ENCODE measurements at places on chromosomes 1 and 21.

DNA sequence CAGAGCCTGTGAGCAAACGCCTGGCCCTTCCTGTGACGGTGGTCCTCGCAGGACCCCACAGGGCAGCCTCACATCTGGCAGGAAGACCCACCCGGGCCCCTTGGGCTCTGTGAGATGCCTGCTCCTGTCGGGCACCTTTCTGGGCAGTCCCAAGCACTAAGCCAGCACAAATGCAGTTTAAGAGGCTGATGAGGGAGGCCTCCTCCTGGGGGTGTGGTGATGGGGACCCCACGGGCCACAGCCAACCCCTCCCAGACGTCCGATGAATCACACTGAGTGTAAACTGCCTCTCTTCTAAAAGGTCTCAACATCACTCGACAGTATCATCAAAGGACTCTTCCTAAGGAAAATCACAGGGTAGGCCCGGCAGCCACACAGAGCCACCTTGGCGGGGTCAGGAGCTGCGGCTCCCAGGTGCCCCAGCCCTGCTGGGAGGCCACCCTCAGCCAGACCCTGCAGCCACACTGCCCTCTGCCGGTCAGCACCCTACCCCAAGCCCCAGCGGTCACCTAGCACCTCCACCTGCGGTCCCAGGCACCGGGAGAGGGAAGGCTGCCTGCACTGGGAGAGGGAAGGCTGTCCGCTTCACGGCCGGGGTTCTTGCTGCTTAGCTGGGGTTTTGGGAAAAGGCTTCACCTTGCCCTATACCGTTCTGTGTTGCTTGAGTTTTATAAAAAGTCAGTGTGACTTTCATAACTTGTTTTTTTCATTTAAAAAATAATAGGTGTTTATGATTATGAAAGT, 3.9 kb upstream of the PRKCZ start:
- DNase-seq, result peak; percentile 55

- no peak for DNase-seq
Observed at GRCh38 chr1:221089803-221090202, 210.6 kb downstream of the HLX start.

GRCh38 chr1:221040691-221041285, 161.5 kb downstream of the HLX start:
- DNase-seq, result no peak

DNA sequence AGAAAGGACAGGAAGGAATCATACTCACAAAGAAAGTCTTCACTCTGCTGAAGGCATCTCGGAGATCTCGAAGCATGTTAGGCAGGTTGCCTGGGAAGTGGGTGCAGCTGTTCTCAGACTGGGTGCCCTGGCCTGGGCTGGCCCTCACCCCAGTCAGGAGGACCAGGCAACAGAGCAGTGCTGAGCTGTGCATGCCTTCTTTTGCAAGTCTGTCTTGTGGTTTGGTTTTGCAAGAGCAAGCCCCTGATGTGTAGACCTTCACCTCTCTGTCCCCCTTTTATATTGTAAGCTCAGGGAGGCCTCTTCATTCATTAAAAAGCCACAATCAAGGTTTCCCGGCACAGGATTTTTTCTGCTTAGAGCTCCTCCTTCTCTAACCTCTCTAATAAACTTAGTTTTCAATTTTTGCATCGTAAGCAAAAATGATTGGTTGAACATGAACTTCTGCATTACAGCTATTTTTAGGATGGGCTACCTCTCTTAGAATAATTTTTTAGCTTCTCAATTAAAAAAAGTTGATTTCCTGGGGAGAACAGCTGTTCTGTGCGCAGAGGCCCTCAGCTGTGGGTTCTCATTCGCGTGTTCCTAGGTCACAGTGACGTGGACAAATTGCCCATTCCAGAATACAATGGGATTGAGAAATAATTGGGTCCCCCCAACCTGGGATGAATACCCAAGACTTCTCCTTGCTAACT, at the start of gene IL10:
IL10 (minus strand) TSS at position 252 of the 695 bp plus-strand sequence; CDS start at position 193, 59 bp downstream.
- no peak for DNase-seq

- DNase-seq, result no peak
Observed at GRCh38 chr21:38507374-38507942, 9.2 kb upstream of the ERG start.

GRCh38 chr1:93717640-93718039, 36.0 kb upstream of the BCAR3 start:
- no peak for DNase-seq

DNA sequence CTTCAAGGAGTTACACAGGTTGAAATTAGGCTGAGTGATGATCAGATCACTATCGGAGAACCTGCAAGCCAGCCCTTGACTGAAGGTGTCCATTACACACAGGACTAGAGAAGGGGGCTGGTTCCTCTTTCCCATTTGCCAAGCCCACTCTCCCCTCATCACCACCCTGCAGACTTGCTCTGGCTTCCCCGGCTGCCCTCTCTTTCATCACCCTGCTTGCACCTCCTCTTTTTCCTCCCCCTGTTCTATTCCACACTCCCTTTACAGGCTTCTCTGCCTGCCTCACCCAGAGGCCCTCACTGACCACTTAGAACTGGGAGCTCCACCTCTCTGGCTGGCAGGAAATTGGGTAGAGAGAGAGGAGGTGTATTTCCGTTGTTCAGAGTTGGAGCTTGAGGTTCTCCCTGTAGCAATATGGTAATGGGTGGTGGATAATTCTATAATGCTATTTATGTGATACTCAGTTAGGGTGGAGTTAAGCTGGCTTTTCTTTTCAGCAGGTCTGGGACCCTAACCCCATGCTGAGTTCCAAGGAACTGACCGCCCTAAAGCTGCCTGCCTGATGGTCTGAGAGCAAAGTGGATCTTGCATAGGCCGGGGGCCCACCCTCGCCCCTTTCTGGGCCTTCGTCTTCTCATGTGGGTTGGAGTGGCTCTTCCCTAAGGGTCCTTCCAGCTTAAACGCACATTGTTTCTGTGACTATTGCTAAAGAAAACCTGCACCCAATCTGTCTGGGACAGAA, 111.8 kb upstream of the ADAR start:
- DNase-seq, result no peak

DNA sequence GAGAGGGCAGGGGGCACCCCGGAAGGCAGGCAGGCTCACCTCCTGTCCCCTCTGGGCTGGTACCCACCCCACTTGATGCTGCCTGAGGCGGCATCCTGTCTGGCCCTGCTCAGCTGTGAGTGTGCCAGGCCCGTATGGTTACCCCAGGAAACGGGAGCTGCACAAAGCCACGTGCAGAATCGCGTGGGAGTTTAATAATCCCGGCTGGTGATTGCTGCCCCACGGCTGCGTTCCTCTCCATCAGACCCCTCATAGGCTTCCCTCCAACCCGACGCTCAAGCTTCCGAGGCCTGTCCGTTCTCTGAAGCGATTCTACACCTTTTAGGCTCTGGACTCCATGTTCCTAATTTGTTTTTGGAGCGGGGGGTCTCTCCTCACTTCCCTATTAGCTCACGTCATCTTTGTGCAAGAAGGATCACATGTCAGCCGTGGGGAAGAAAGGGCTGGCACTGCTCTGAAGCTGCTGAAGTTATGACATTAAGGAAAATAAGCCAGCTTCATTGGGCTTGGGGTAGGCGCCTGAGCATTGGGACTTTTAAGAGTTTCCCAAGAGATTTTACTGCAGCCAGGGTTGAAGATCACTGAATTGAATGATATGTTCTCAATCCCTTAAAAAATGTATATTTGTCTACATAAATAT, 1.1 kb upstream of the B3GALT5 start:
- DNase-seq, result no peak

DNA sequence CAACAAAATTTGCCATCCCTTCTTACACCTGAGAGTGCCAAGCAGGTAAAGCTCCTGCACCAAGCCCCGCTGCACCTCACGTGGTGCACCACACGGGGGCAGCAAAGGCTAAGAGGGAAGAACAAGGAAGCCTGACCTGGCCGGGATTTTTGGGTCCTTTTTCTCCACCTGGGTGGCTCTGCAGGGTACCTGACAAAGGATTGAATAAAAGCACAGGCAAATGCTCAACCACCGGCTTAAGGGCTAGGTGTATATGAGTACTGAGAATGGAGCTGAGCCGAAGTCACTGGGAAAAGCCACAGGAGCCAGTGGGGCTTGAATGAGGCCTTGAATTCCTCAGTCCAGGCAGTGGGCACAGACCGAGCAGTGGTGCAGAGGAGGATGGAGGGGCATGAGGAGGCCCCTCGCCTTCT, 36.4 kb downstream of the ZNF697 start:
- peak; percentile 36 for DNase-seq

- no peak for DNase-seq
Observed at GRCh38 chr1:181091309-181092040, 3.0 kb downstream of the IER5 start.

- no peak for DNase-seq
Observed at GRCh38 chr1:160797271-160797709, 1.3 kb downstream of the LY9 start.

- DNase-seq, result no peak
Observed at GRCh38 chr1:94335447-94335846, 82.7 kb upstream of the ABCD3 start.

GRCh38 chr21:35113064-35113463, 64.0 kb upstream of the RUNX1 start:
- DNase-seq, result no peak

DNA sequence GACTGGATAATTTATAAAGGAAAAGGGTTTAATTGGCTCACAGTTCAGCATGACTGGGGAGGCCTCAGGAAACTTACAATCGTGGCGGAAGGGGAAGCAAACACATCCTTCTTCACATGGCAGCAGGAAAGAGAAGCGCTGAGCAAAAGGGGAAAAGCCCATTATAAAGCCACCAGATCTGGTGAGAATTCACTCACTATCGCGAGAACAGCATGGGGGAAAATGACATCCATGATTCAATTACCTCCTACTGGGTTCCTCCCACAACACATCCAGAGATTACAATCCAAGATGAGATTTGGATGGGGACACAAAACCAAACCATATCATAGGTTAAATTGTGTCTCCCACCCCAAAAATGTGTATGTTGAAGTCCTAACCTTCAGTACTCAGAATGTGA, 491.7 kb downstream of the SETD4 start:
- no peak for DNase-seq

DNA sequence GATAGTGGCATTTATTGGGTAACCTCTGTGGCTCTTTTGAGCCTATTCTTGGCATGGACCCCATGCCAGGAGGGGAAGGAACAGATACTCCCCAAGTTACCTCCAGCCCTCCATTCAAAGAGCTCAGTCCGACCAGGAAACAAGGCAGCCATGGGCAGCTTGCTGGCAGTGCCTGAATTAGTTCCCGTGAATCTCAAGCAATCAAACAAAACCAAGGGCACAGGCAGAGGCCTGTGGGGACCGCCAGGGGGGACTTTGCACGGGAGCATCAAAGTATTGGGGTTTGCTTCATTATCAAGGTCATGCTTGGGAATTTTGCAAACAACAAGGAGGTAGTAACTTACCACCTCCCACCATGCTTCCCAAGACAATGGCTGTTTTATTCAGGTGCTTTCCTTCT, 81.2 kb upstream of the IFFO2 start:
- no peak for DNase-seq

GRCh38 chr21:35081861-35082260, 32.8 kb upstream of the RUNX1 start:
- no peak for DNase-seq

DNA sequence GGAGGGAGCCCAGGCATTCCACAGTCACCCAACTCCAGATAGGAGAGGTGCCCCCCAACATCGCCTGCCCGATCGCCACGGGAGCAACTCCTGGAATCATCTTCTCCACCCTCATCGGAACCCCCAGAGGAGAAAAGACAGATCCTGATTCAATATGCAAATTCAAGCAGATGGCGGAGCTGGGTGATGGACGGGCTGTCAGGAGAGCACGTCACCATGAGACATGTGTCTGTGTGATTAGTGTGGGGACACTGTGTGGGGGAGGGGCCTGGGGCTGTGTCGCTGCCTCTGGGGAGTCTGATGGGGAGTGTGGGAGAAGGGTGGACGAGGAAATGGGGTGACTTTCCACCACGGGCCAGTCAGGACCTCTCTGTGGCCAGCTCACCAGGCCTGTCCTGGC, 90.2 kb upstream of the CSF3R start:
- DNase-seq, result no peak

DNA sequence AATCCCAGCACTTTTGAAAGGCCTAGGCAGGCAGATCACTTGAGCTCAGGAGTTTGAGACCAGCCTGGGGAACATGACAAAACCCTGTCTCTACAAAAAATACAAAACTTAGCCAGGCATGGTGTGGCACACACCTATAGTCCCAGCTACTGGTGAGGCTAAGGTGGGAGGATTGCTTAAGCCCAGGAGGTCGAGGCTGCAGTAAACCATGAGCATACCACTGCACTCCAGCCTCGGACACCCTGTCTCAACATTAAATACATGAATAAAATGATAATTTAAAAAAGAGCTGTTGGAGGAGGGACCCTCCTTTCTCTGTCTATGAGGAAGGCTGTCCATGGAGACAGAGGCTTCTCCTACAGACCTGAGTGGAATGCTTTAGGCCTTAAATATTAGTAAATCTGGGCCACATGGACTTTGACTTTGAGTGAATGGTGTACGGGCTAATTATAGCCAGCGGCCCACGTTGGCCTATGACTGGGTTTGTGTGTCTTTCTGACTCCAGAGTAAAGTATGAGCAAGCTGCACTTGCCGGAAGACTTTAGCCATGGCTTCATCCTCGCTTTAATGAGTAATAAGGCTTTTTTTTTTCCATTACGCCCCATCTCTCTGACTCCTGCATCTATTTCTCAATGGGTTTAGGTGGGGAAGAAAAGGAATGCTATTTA, 21.3 kb downstream of the RAB3B start:
- no peak for DNase-seq

- no peak for DNase-seq
Observed at GRCh38 chr1:233523047-233523446, 90.9 kb upstream of the KCNK1 start.

GRCh38 chr1:78855258-78855657, 151.3 kb downstream of the ADGRL4 start:
- DNase-seq, result no peak

DNA sequence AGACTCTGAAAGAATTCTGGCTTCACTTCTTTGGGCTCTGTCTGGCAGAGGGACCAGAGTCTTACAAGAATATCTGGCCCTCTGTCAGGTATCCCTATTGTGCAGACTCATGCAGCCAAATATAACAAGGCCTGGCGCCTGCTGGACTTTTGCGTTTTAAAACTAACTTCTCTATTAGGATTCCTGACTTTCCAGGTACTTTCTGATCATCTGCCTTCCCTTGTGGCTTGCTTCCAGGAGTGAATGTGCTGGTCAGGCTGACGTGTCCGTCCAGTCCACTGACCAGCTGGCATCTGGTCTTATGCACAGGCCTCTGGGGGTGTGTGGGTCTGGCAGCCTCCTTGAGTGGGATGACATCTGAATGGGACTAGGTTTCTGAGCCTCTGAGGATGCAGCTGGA, 8.6 kb upstream of the RAB29 start:
- no peak for DNase-seq

GRCh38 chr1:221987860-221988520, 246.1 kb upstream of the DUSP10 start:
- peak; percentile 13 for DNase-seq

DNA sequence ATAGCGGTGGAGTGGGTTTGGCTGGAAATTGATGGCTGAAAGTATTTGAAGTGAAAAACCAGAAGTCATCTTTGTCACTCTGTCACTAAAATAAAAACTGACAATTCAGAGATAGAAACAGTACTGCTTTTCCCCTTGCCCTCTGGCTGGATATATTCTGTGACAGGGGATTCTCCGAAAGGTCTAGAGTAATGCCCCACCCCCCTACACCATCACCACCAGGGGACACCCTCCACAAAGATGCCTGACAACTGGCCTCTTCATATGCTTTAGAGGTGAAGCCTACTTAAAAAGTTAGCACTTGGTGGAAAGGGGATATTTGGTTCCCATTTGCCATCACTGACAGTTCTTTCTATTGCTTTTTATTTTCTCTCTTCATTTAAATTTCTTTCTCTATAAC, 73.5 kb downstream of the SGIP1 start:
- no peak for DNase-seq

GRCh38 chr1:175839779-175840669, 96.6 kb upstream of the TNR start:
- peak; percentile 70 for DNase-seq

- DNase-seq, result no peak
Observed at GRCh38 chr1:232329103-232329813, 300.7 kb downstream of the SIPA1L2 start.

Measured in SHP77 (cell line).